Fibroblast of pulmonary artery (primary cell): ENCODE measurements at places on chromosomes 5 and 9.

DNA sequence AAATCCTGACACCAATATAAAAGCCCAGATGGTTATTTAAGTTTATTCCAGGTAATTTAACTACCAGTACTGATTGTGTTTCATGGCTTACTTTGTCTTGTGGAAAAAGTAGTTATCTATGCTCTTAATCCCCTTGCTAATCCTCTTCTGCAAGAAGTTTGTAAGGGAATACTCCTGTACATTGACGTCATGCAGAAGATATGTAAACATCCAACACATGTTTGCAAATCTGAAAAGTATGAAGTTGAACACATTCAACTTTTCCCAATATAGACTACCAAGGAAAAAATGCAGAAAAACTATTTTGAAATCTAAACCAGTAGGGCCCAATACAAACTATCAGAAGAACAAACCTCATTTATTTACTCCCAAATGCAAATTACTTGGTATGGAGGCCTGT, 56.3 kb upstream of the ELL2 start:
- DNase-seq: peak; percentile 69

GRCh38 chr5:25991639-25992038, 1046.7 kb downstream of the CDH9 start:
- DNase-seq: no peak

DNA sequence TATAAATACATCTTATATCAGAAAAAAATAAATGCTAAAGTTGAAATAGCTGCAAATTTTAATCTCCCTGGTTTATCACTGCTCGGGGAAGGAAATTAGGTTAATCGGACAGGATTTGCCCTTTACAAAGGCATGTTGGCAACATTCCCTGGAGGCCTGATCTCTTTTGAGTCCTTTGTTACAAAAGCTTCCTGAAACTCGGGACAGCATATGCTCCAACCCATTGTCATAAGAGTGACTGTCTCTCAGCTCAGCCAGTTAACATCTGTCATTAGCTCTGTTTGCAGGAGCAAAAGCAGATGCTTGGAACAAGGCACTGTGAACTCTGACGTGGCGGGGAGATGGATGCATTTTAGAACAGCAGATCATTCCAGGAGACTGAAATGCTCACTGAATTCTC, 80.6 kb downstream of the MYO10 start:
- peak; percentile 76 for DNase-seq

GRCh38 chr5:115684513-115685037, 58.7 kb upstream of the TMED7 start:
- DNase-seq: no peak

GRCh38 chr5:123285122-123286023, 137.8 kb downstream of the CEP120 start:
- peak; percentile 30 for DNase-seq

DNA sequence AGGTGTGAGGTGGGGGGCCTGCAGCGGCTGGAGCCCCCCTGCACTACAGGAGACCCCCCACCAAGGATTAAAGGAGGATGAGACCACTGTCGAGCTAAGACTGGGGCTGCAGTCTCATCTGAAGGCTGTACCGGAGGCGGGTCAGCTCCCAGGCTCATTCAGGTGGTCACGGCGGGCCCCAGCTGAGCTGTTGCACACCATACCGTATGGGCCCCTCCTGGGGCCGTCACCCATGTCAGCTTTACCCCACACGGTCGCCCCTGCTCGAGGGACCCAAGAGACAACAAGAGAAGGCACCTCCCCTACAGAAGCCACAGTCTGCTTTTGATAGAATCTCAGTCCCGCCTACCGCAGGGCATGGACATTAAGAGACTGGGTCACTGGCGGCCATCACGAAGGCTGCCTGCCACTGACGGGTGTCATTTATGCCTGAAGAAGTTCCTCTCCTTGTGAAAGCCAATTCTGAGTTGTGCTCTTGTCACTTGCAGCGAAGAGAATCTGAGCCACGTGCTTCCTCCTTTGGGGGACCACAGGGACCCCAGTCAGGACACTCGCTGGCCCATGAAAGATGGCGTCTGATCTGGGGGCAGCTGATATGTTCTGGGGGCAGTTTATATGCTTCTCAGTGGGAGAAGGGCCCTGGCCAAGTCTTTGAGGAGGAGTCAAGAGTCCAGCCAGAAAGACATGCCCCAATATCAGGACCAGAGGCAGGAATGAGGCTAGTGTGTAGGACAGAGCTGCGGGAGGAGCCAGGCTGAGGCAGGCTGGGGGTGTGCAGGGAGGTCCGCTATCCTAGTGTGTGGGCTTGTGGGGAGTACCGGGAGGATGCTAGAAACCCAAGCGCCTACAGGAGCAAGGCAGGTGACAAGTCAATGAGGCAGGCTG, 102.4 kb downstream of the ZNF354C start:
- DNase-seq: no peak

- no peak for DNase-seq
These were observed 8.7 kb downstream of the SNCB start for GRCh38 chr5:176621661-176622079.

DNA sequence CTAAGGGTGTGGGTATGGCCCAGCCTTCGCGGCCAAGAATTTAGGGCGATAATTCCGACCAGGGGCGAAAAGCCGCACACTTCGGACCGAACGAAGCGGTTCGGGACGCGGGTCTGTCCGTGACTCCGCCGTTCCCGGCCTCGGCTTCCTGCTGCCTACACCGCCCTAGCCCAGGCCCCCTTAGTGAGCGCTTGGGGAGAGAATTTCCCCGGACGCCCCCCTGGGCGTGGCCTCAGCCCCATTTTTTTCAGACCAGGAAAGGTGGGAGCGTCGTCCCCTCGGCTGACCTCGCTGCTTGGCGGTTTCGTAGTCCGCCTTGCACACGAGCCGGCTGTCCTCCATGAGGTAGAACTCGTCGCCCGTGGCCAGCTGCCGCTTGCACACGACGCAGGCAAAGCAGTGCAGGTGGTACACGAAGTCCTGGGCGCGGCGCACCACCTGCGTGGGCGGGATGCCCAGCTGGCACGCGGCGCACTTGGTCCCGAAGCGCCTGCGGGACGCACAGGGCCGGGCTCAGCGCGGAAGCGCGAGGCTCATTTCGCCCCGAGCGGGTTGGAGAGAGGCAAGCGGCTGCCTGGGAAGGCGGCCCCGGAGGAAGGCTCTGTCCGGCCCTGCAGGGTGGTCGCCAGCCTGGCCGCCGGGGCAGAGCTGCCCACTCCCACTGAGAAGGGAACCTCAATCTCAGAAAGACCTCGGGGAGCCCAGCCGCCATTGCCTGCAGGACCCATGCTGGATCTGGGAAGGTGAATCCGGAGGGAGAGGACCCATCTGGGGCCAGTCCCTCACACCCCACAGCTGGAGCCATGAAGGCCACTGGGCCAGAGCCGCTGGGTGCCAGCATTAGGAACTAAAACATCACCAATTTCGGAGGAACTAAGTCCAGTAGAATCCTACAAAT, 5.3 kb downstream of the LHX3 start:
- no peak for DNase-seq
